ENCODE measurements at places on chromosomes 1 and 21.

GRCh38 chr1:85553416-85554335 lies 26.9 kb upstream of the CCN1 start:
- no peak for DNase-seq

DNA sequence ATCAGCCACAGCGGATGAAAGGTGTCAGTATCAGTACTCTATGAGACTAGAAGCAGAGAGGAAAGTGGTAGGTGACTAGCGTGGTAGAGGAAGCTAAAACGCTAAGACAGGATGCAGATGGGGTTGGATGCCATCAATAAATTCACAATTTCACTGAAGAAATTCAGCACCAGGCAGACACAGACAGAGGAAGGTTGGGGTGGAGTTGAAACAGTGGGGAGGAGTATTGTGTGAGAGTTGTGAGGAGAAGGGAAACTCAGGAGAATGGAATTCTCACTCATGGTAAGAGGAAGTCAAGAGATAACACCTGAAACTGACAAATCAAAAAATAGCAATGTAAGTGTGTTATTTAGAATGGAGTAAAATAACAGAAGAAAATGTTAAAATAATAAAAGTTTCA lies 208.5 kb upstream of the DAB1 start:
- DNase-seq = no peak

GRCh38 chr1:7430691-7431090 lies 340.4 kb upstream of the VAMP3 start:
- DNase-seq = no peak

GRCh38 chr1:42369471-42369870 lies 11.1 kb upstream of the RIMKLA start:
- DNase-seq = no peak

DNA sequence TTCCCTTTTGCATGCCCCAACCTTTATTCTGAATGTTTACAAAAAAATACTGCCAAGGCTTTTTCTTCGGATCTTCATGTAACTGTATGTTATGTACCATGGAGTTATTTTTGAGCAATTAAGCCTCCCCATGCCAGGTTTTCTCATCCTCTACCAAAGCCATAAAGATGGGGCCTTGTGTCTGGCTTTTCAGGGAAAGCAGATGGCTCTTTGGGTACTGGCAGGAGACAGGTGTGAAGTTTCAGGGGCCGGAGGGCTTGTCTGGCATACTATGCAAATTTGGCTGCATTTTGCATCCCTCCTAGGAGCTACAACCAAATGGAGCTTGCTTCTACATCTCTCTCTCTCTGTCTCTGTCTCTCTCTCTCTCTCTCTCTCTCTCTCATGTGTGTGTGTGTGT lies 28.1 kb upstream of the PLXNA2 start:
- no peak for DNase-seq

DNA sequence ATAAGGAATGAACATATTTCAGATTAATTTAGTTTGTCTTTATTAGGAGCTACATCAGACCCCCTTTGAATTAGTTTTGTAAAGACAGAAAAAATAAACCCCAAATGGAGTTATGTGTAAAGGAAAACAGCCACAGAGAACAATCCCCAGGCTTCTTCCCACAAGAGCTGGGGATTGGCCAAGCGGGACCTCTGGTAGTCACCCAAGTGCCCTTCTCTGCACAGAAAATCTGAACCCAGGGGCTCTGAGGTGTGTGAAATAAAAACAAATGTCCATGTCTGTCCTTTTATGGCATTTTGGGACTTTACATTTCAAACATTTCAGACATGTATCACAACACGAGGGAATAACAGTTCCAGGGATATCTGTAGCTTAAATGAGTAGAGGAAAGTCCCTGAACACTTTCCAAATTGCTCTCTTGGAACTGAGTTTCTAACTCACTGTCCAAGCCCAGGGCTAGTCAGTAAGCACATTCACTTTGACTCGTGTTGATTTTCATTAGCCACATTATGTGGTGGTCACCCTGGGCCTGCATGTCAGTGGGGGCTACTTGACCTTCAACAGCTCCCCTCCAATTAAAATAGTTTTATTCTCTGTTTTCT lies 22.5 kb downstream of the DPT start:
- DNase-seq = no peak

DNA sequence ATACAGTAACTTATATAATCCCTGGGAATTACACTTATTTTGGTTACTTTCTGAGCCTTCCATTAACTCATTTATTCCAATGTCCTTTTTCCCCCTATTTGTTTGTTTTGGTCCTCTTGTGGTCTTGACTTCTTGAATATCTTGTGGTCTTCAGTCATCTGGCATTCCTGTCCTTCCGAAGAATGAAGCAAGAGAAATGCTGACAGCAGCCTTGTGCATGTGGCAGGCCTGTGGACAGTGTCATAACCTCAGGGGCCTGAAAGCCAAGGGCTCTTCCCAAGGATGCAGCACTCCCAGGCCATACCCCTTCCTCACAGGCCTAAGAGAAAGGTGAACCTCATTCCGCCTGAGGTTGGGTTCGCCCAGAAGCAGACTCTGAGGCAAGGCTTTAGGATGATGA lies 470.2 kb downstream of the DISC1 start:
- DNase-seq = no peak

GRCh38 chr1:193183019-193183627 lies 3.3 kb downstream of the B3GALT2 start:
- DNase-seq = peak; percentile 21

- no peak for DNase-seq
Measured at GRCh38 chr1:222623458-222623857, 5.6 kb downstream of the MIA3 start.

GRCh38 chr21:45011426-45011825 lies 63.0 kb upstream of the ADARB1 start:
- DNase-seq = peak; percentile 26

DNA sequence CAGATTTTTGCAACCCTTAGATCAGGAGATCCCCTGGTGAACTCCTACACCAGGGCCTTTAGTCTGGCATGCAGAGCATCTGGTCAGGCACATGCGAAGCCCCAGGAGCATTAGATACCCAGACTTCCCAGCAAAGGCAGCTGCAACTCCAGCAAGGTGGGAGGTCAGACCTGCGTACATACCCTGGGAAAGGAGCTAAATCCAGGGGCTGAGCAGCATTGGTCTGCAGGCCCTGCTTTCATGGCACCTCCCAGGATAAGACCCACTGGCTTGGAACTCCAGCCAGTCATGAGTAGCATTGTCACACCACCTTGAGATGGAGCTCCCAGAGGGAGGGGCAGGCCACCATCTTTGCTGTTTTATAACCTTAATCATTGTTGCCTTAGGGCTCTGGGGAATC lies 92.3 kb downstream of the KCNT2 start:
- no peak for DNase-seq

- peak; percentile 74 for DNase-seq
Measured at GRCh38 chr1:118978914-118979701, 9.0 kb downstream of the TBX15 start.

DNA sequence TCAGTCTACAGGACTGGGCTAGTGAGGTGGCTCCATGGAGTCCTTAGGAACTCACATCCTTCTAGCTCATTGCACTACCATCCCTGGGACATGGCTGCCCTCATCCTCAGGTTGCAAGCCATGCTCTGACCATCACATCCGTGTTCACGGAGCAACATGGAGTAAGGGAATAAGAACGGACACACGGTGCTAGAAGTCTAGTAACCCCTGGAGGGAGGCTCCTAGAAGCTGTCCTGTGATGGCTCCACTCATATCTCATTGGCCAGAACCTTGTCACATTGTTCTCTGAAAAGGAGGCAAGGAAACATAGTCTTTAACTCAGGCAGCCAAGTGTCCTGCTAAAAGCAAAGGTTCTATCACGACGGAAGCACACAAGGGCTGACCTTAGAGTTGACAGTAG lies 3.9 kb downstream of the MRAP start:
- no peak for DNase-seq

DNA sequence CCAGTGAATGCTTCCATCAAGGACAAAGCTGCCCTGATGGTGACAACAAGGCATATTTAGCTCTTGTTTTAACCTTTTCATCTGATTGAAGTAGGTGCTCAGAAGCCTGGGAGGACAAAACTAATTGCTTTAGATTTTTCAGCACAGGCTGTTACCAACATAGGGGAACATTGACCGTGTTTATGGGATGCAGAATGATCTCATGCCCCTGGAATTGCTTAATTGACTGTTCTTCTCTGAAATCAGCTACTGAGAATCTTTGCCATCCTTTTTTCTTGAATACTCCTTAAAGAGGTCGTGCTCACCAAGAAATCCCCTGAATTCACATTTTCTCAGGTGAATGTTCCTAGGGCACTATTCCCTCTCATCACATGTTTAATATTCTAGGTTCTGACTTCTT lies 95.9 kb upstream of the CCDC190 start:
- DNase-seq = no peak

- DNase-seq = no peak
Measured at GRCh38 chr21:15850645-15851044, 120.9 kb downstream of the USP25 start.

- no peak for DNase-seq
Measured at GRCh38 chr1:27391511-27392095, 819 bp upstream of the GPR3 start.

GRCh38 chr1:70033266-70033873 lies 172.0 kb downstream of the LRRC40 start:
- no peak for DNase-seq

DNA sequence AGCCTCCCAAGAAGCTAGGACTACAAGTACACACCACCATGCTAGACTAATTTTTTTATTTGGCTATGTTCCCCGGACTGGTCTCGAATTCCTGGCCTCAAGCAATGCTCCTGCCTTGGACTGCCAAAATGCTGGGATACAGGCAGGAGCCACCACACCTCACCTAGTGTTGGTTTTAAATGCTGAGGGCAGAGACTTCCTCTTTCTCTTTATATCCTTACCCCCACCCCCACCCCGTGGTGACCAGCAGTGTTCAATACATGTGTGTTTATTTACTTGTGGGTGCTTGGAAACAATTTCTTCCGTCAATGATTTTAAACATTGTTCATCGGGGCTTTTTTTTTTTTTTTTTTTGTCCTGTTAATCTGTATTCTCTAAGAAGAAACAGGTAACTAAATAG lies 158.9 kb downstream of the ZBTB18 start:
- no peak for DNase-seq

DNA sequence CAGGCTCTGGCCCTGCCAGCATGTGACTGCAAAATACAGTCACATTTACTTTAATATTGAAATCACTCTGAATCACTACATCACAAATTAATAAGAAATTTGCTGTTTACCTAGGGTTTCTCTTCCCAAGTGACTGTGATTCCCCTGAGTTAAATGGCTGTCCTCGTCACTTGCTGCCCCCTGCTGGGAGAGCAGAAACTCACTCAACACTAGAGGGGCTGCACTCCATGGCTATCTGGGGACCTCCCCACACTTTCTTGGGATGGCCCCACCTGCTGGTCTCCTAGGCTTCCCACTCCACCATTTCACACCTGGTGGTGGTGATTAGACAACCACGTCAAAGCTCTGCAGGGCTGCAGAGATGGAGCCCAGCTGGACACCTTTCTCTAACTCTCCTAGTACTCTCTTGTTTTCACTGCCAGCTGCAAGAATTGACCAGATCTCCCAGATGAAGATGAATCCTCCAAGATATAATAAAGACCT lies 63.4 kb downstream of the CD2 start:
- DNase-seq = no peak

DNA sequence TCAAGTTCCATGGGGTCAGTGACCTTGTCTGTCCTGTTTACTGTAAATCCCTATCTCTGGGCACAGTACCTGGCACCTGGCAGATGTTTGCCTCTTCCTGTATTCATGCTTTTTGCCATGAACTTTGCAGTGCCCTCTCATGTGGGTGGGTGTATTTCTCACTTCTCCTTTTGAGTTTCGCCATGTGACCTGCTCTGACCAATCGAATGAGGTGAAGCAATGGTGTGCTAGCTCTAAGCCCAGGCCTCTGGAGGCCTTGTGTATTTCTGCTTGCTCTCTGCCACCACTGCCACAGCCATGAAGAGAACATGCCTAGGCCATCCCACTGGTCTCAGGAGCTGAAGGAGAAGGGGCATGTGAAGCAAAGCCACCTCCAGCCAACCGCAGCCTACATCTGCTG lies 185.5 kb upstream of the ZC3H12A start:
- DNase-seq = no peak

- no peak for DNase-seq
Measured at GRCh38 chr1:66418021-66418420, 115.9 kb upstream of the SGIP1 start.

- DNase-seq = no peak
Measured at GRCh38 chr1:178684111-178684510, 40.9 kb upstream of the RALGPS2 start.

GRCh38 chr1:100552922-100553321 lies 15.0 kb downstream of the GPR88 start:
- no peak for DNase-seq

DNA sequence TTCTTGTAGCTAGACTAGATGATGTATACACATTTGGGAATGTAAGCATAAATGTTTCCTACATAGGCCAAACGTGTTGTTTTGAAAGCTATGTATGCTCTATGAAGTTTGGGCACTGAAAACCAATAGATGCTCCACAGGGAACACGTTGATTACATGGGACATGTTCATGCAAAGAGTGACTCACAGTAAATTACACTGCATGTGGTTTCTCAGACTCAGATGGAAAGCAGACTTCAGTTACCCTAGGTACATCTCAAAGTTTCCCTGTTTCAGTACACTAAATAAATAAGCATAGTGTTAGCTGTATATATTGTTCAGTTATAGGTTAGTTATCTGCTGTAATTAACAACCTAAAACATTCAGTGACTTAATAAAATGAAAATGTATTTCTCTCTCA lies 301.9 kb upstream of the RUNX1 start:
- no peak for DNase-seq
